Stimulated activated CD4-positive, alpha-beta T cell treated with anti-CD3 and anti-CD28 coated beads, Interleukin-12 subunit alpha, Interleukin-12 subunit beta, amount 100 ng/mL, for 4 hours (primary cell): ENCODE measurements at places on chromosomes 5 and 9.

GRCh38 chr5:159208514-159209437 lies 577 bp downstream of the RNF145 start:
- peak; percentile 35 for DNase-seq

- no peak for DNase-seq
Observed at GRCh38 chr5:172672681-172673080, 31.6 kb downstream of the NEURL1B start.

DNA sequence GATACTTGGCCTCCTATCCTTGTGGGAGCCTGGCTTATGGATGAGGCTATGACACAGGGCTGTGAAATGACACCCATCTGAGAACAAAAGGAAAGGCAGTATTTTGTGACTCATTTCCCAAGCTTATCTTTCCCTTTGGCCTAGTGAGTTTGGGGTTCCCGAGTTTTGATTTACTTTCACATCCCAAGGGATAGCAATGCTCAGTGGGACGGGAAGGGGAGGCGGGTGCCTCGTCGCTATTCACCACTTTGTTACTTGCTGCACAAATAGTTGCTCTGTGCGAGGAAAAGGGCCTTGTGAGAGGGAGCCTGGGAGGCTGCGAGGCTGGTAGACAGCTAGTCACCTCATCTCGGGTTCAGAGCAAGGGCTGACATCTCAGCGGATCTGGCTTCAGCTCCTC lies 59.1 kb upstream of the ENTREP1 start:
- no peak for DNase-seq

GRCh38 chr5:36369219-36369690 lies 67.6 kb upstream of the RANBP3L start:
- no peak for DNase-seq

- no peak for DNase-seq
Observed at GRCh38 chr5:135667204-135667603, 88.4 kb upstream of the CXCL14 start.

GRCh38 chr5:44486591-44486990 lies 97.4 kb upstream of the FGF10 start:
- DNase-seq: no peak

GRCh38 chr9:97807681-97808080 lies 45.3 kb upstream of the FOXE1 start:
- no peak for DNase-seq

DNA sequence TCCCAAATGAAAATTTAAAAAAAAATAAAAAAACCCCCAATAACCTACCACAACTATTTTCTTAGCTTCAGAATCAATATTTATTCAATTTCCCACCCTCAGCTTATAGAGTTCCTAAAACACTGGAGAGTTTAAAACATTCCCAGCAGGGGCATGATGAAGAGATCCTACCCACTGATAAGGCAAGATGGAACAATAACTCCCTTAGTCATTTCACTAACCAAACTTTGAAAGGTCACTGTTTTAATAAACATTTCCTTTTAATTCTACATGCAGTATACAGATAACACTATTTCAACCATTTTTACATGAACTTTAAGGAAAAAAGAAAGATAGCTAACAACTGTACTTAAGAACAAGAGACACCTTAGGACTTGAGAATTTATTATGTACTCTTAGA lies 34.9 kb upstream of the ACOT12 start:
- DNase-seq: no peak

DNA sequence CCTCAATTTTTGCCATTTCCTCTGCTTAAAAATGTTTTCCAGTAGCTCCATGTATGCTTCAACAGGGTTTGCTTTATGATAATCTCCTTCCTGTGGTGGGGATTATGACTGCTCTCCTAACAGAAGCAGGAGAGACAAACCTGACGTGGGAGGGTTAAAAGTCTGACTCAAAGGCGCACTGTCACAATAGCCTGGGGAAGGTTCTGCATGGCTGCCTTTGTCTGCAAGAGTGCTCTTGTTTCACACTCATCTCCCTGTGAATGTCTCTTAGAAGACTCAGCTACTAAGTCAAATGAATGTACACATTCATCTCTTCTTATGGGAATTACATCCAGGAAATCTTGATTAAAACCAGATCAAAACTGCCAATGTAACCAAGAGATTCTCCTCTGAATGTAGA lies 90.9 kb upstream of the MTAP start:
- no peak for DNase-seq

DNA sequence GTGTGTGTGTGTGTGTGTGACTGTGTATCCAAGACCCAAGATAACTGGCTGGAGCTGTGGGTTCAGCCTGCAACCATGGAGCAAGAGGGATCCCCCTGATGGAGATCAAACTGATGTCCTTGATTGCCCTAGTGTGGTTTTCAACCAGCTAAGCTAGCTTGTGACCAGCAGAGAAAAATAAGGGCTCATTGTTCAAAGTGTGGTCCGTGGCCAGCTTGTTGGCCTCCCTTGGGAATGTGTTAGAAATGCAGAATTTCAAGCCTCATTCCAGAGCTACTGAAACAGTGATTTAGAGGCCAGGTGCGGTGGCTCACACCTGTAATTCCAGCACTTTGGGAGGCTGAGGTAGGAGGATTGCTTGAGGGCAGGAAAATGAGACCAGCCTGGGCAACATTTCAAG lies 79.9 kb downstream of the ACER2 start:
- no peak for DNase-seq

DNA sequence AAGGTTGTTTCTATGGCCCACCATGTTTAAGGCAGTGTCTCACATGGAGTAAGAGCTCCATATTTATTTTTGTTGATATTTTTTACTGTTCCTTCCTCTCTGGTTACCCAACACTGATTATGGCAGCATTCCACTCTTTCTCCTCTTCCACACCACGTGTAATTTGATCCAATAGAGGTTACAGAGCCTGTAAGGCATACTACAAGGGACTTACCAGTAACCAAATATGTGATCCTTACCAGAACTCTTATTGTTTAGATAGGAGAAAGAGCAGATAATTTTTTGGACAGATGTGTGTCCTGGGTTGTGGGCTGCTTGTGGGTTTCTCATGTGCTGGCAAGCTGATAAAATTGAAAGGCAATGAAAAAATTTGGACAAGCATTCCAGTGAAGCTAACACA lies 261.3 kb downstream of the TMEM167A start:
- no peak for DNase-seq

- no peak for DNase-seq
Observed at GRCh38 chr9:83060556-83060955, 2.4 kb downstream of the RASEF start.

DNA sequence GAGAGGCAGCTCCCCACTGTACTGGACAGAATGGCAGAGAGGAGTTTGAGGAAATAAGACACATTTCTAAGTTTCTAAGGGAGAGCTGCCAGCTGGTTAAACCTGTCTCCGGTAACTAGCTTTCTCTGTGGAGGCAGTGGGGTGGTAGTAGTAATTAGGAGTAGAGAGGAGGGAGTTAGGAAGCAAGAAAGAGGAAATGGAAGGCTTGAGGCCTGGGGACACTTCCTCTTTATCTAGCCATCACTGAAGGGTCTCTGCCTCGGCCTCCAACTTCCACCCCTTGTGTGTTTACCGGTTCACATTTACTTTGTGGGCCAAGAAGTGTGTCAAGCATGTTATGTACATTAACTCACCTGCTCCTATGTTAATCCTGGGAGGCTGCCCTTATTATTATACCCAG lies 462.2 kb upstream of the DMAC1 start:
- DNase-seq: no peak

DNA sequence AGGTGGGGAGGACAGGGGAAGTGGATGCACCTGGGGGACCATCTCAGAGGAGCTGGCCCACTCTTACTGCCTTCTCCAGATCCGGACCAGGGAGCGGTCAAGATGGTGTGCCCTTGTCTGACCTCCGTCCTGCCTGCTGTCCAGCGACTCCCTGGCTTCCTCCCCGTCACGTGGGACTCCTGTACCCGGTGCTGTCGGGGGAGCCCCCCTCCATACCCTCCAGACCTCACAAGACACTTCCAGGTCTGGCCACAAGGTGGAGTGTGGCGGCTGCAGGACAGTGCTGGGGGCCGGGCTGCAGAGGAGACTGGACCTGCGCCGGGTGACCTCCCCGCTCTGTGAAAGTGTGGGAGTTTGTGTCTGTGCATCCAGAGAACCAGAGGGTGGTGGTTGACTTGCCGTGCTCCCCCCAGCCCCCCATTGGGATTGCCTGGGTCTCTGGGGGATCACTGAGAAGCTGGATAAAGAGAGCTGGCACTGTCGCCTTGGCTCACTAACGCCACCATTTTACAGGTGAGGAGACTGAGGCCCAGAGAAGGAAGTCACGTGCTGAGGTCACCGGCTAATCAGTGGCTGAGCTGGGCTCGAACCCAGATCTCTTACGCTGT lies 1.9 kb upstream of the CRB2 start:
- DNase-seq: peak; percentile 53

GRCh38 chr9:84567805-84568204 lies 101.7 kb upstream of the NTRK2 start:
- DNase-seq: no peak

DNA sequence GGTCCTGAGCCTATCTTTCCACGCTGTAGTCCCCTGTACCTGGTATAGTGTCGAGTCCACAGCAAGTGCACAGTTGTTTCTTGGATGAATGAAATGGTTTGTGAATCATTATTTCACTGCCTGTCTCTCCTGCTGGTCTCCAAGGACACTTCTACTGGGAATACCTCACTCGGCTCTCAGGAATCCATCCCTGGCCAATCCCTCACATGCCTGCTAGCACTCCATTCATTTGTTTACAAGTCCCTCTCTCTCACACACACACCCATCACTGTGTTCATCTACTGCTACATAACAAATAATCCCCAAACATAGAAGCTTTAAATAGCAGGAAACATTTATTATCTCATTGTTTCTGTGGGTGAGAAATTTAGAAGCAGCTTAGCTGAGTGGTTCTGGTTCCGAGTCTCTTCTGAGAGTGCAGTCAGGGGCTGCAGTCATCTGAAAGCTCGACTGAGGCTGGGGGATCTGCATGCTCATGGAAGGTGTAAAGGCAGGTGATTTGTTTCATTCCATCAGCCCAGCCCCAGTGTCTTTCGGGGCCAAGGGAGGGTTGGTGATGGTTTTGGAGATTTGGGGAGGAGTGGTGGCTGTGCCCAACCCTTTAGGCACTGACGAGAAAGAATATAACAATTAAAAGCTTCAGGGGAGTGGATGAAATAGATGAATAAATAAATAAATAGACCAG lies 132.7 kb upstream of the IER5L start:
- DNase-seq: no peak

DNA sequence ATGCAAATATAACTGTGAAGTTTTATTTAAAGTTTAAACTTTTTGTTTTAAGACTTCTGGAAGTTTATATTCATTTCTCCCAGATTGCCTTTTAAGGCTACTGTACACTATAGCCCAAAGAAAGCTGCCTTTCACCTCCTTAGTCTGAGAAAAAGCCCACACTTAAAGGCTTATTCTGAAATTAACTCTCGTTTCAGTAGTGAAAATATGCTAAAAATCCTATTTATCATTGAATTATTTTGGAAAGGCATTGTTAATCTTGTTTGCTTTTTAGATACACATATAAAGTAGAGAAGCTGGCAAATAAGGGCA lies 3.3 kb upstream of the PURA start:
- DNase-seq: no peak

- no peak for DNase-seq
Observed at GRCh38 chr9:127633216-127633862, 21.3 kb downstream of the STXBP1 start.

DNA sequence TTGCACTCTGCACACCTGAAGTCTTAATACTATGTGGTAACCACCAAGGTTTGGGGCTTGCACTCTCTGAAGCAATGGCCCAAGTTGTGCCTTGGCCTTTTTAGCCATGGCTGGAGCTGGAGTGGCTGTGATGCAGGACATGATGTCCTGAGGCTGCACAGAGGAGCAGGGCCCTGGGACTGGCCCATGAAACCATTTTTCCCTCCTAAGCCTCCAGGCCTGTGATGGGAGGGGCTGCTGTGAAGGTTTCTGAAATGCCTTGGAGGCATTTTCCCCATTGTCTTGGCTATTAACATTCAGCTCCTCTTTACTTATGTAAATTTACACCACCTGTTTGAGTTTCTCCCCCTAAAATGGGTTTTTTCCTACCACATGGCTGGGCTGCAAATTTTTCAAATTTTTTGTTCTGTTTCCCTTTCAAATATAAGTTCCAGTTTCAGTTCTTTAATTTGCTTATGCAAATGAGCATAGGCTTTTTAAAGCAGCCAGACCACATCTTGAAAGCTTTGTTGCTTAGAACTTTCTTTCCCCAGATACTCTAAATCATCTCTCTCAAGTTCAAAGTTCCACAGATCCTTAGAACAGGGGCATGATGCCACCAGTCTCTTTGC lies 237.4 kb upstream of the DMAC1 start:
- no peak for DNase-seq

DNA sequence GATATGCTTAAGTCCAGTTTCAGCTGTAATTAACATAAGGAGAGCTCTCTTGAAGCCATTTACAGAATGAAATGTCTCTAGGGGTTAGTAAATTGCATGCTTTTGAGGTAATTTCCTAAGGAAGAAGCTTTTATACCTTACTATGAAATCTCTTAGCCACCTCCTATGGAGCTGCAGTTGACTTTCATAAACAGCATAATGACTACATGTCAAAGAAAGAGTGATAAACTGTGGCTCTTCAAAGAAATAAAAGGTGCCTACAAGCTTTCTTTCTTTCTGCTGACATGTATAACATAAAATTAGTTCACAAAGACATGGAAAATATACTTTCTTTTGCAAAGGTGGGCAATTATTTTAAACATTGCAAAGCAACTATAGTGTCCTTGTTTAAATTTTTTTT lies 90.8 kb downstream of the TMEM167A start:
- no peak for DNase-seq

DNA sequence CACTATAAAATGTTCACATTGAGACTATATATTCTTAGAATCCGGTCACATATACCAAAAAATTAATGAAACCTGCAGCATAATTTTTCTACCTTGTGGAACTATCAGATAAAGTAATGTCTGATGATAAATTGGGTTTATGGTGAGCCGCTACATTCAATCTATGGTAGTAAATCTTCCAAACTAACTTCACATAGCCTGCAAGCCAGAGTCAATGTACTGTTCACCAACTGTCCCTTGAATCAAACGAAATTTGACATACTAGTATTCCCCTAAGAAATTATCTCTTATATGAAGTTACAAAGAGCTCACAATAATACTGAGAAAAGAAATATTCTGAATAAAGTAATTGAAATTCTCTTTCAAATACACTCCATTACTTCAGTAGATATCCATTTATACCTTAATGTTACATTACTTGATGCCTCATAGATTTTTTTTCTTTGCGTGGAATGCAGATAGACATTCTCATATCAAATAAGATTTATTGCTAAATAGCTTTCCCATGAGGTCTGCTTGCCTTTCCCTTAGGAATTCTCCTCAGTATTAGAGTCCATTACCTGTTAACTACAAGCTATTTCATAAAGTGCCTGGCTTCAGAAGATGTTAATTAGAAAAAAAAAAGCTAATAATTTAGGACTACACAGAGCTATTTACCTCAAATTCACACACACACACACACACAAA lies 169.5 kb downstream of the PTPRD start:
- DNase-seq: no peak

DNA sequence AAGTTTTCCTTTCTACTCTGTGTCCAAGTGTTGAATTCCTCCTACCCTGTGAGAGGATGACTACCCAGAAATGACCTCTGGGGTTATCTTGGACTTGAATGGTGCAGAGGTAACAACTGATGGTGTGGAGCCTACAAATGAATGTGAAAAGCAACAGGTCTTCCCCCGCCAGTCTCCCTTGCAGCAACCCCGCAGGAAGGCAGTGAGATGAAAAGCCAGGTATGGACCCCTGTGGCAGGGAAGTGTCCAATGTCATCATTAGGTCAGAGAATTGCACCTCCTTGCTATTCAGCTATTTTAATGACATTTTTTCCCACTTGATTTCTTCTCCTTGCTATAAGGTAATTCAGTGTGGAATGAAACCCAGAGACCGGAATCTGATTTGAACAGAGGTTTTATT lies 58.5 kb downstream of the MAT2B start:
- no peak for DNase-seq

- no peak for DNase-seq
Observed at GRCh38 chr5:21680196-21680595, 1172.9 kb downstream of the CDH12 start.
